T47D (cell line): ENCODE measurements at places on chromosomes 5 and 9.

- no peak for DNase-seq
Measured at GRCh38 chr5:174245516-174246075, 200.1 kb downstream of the NSG2 start.

DNA sequence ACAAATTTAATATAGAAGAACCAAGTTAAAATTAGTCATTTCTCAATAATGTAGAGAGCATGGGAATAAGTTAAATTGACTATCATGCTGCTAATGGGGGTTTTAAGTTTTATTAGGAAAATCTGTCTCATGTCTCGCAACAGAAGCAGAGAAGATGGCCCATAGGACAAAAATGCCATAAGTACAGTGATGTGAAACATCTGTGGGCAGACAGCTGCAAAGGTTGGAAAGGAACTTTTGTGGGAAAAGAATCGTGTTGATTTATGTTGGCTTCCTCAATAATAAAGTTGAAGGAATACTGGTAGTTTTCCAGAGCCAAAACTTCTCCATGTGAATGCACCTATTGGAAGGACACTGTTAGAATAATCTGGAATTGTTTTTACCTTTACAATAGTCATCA, 44.8 kb downstream of the VCAN start:
- no peak for DNase-seq

DNA sequence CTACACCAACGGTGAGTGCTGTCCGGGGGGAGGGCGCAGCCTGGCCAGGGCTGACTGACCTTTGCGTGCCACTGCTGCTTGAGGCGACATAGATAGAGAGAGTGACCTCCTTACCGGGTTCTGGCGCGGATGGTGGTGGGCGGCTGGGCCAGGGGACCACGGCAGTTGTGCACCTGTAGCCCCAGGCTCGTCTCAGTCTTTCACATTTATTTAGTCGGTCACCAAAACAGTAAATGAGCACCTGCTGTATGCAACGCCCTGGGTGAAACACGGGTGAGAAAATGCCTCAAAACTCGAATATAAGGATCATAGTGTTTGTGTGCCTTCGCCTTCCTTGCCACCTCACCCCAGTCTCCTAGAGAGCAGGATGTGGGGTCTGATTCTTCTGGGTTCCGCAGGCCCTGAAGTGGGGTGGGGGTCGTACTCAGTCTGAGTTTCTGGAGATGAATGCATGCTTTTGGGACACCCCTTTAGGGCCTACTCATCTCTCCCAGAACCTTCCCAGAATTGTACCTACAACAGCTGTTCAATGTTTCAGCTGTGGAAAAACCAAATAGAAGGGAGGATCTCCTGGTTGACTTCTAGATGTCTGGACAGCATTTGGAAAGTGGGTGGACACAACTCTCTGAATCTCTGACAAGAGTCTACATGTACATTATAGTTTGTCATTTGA, 714 bp downstream of the SEC24A start:
- peak; percentile 16 for DNase-seq

- peak; percentile 92 for DNase-seq
Measured at GRCh38 chr5:125043781-125044391, 297.4 kb upstream of the ZNF608 start.

DNA sequence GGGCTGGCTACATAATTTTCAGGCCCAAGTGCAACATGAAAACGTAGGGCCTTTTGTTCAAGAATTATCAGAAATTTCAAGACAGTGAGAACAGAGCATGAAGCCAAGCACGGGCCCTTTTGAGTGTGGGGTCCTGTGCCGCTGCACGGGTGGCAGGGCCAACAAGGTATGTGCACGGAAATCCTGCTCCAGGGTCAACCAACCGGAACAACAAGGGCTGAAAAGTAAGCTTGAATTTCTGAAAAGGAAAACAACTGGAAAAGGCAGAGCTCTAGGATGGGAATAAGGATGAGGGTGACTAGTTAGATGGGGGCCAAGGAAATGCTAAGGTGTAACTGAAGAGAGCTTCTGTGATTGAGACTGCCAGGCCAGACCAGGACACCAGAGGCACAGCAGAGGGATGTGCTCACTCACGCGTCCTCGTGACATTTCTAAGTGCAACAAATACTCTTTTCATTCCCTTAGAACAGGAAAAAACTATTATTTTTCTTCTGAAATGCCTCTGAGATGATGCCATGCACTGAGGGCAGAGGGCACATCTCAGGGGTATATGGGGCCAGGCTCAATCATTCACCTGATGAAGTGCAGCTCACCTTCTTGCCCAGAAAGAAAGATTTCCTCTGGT, 80.6 kb upstream of the LRRTM2 start:
- DNase-seq = no peak

DNA sequence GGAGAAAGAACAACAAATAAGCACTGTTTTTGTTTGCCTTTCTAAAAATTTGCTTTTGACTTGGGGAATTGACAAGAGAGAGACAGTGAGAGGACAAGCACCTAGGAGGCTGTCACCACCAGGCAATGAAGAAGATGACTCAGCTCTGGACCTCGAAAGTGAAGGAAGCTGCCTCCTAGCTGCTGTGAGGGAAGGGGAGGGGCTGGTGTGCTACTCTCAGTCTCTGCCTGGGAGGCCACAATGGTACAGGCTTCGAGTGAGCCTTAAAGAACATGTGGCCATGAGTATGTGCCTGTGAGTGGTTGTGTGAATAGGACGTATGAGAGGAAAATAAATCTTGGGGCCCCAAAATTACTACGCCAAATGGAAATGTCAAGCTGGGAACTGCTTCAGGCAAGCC, 7.1 kb upstream of the PLK2 start:
- DNase-seq = no peak

- DNase-seq = no peak
Measured at GRCh38 chr9:135494791-135495559, 5.5 kb upstream of the MRPS2 start.

DNA sequence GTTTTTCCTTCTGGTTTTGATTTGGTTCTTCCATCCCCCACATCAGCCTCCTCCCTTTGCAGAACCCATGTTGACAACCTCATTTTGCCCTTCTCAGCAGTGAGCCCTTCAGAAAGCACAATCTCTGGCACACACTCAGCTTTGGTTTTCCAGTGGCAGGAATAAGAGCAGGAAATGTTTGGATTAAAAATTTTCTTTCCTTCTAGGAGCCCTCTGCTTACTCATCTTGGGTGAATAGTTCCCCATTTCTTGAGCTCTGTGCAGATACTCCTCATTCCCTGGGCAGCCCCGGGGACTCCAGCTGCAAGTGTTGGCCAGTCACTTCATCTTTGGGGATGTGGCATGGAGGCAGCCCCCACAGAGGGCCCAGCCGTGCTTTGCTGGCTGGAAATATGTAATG, 170.5 kb downstream of the NR3C1 start:
- DNase-seq = no peak

DNA sequence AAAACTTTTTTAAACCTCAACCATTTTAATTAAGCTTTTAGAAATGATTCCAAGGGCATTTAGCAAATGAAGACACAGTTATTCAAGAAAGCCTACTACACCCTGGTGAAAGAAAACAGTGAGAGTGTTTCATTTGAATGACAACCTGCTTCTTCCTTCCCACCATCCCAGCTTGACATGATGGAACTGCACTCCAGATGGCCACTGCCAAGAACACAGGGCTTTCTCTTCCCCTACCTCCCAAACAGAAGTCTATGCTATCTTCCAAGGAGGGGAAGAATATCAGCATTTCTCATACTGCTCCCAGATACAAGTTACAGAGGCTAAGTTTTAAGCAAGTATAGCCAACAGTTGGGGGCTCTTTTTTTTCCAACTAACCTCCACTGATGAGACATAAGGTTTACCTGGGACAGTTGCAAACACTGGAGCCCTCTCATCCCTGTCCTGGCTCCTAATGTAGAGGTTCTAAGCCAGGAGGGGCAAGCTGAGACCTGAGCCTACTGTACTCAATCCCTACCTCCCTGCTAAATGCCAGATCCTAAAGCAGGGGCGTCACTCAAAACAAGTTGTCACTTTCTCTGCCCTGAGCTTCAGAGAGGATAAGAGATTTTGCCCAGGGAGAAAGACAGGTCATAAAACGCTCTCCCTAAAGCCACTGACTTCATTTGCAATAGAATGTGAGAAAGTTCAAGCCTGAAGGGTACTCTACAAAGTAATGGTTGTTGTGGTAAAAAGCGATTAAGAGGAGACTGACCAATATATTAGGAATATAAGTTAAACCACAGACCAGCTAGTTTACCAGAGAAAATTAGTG, 88.5 kb upstream of the SLC27A6 start:
- no peak for DNase-seq

DNA sequence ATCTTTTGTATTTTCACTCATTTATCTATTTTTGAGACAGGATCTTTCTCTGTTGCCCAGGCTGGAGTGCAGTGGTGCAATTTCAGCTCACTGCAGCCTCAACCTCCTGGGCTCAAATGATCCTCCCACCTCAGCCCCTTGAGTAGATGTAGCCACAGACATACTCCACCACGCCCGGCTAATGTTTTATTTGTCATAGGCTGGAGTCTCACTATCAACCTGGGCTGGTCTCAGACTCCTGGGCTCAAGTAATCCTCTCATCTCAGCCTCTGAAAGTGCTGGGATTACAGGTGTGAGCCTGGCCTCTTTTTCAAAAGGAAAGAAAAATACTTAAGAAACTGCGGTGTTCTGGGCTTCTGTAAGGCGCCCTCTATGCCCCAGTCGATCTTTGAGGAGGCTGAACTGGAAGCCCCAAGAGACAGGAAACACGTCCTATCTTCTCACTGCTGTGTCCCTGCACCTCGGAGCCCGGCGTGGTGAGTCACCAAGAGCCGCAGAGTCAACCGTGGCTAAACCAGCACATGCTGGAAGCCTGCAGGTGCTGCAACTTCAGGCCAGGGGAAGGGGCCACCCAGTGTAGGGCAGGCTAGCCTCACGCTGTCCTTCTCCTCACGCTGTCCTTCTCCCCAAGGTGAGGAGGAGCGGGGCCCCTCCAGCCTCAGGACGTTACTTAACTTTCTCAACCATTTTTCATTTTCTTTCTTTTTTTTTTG, 15.2 kb upstream of the LHX3 start:
- no peak for DNase-seq

- no peak for DNase-seq
Measured at GRCh38 chr5:25094219-25094618, 449.4 kb upstream of the CDH10 start.

DNA sequence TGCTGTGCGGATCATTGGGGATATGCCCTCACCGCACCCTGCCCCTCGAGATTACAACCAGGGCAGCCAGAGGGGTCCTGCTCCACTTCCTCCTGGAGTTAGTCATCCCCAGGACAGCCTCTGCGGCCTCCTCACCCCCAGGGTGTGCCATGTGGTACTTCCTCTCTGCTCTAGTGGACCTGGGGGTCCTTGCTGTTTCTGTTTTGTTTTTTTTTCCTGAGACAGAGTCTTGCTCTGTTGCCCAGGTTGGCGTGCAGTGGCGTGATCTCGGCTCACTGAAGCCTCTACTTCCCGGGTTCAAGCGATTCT, 5.2 kb upstream of the FCN1 start:
- DNase-seq = no peak

GRCh38 chr9:105286098-105286497, 41.6 kb downstream of the SLC44A1 start:
- DNase-seq = no peak
